Left ventricle myocardium inferior (tissue), 1 donor: ENCODE measurements at places on chromosomes 2 and 18.

- DNase-seq, result no peak
Measured at GRCh38 chr2:9742601-9743000, 100.7 kb upstream of the TAF1B start.

GRCh38 chr18:36629836-36630235 lies 199.0 kb downstream of the TPGS2 start:
- no peak for DNase-seq

DNA sequence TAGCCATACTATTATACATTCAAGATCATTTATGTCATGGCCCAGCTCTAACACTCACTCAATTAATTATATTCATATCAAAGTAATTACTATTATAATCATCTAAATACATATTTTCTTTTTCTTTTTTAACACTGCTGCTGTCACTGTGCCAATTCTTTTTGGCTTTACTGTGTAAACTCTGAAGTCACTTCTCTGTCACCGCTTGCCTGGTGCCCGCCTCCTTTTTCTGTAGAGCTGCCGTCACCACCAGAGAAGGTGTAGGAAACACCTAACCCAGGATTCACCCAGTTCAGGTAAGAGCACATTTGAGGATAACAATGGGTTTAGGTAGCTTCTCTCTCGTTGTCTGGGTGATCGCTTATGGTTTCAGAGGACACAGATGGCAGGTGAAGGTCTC lies 93.3 kb downstream of the AOX1 start:
- DNase-seq, result no peak

DNA sequence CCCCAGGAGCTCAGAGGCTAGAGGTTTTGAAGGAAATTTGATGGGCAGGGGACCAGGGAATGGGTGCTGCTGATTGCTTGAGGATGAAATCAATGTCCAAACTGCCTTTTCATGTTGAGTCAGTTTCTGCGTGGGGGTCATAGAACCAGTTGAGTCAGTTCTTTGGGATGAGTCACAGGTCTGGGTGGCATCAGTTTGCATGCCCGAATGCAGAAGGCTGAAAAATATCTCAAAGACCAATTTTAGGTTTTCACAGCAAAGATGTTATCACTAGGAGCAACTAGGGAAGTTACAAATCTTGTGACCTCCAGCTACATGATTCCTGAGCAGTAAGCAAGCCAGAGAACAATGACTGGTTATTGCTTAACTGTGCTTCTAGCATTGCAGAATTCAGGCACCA lies 1135.1 kb upstream of the CRIM1 start:
- DNase-seq, result no peak

GRCh38 chr2:231388725-231389346 lies 6.7 kb upstream of the B3GNT7 start:
- DNase-seq, result no peak

GRCh38 chr2:24220554-24221291 lies 45.9 kb downstream of the FAM228A start:
- DNase-seq, result no peak

GRCh38 chr2:202133909-202134265 lies 60.8 kb downstream of the KIAA2012 start:
- no peak for DNase-seq

GRCh38 chr2:173126819-173127218 lies 51.2 kb downstream of the MAP3K20 start:
- no peak for DNase-seq

GRCh38 chr2:13390676-13391075 lies 673.9 kb downstream of the TRIB2 start:
- no peak for DNase-seq

- DNase-seq, result no peak
Measured at GRCh38 chr2:26885651-26886329, 37.9 kb downstream of the DPYSL5 start.

GRCh38 chr2:54122171-54122935 lies 6.9 kb downstream of the ACYP2 start:
- no peak for DNase-seq

DNA sequence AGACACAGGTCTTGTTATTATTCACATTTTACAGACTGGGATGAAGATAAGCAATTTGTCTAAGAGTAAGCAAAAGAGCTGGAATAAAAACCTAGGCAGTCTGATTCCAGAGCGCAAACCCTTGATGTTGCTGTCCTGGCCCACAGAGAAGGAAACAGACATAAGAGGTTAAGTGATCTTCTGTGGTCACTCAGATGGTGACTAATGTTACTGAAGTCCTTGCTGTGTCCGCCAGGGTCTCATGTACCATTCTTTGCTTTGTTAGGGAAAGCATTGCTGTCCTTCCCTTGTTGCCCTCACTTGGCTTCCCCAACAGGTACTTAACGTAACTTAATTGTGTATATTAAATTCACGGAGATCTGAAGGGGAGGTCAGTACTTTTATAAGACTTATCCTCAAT lies 14.9 kb upstream of the FAP start:
- DNase-seq, result no peak

- DNase-seq, result no peak
Measured at GRCh38 chr2:223578846-223579245, 23.3 kb downstream of the SCG2 start.

GRCh38 chr18:78006774-78007260 lies 757.2 kb downstream of the GALR1 start:
- no peak for DNase-seq

DNA sequence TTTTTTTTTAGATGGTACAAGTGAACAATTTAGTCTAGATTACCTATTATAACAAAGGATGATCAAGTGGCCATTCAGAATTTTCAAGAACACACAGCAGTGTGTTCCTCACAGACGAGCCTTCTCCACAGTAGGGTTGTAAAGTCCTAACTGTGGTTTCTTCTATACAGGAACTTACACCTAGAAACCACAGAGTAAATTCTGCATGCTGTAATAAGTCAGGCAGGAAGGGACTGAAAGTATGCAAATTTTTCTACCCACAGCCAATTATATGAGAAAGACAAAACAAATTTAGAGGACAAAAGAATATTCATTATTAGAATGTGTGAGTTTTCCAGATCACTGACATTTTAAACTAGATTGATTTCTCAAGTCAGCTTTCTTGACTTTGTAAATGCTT lies 99.5 kb downstream of the RBMS1 start:
- DNase-seq, result no peak
